Cardiac septum (tissue), 1 donor: ENCODE measurements at places on chromosomes 3 and 15. TPM values are rescaled to one million over a fixed set of nuclear protein-coding genes. Genes with fewer than 3 reads are reported as not detected.

DNA sequence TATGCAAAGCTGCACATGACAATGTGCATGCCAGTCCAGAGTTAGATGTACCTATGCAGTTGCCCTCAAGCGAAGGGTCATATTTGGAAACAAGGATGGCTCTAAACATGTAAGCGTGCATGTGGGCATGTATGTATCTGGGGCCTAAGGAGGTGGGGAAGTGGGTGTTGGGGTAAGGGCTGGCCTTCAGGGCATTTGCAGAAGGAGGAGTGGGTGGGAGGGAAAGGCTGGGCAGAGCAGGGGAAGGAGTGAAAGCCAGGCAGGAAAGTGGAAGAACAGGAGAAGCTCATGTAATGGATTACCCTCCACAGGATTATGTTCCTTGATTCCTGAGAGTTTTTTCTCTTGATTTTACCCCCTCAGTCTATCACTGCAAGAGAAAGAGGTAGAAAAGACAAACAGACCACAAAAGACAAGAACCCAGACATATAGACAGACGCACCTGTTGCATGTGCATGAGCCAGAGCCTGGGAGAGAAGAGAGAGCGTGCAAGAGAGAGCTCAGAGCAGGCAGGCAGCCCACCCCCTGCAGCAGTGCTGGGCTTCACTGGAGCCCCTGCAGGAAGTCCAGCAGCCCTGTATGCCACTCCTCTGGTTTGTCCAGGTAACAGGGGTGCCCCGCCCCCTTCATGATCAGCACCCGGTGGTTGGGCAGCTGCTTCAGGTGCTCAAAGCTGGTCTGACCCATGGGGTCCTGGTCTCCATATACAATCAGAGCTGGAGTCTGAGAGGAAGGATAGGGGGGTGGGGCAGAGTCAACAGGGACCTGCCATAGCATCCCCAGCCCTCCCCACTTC lies 1.8 kb upstream of the PCBP4 start:
- DNase-seq, result no peak

GRCh38 chr3:125165189-125165947 lies 47.2 kb downstream of the SLC12A8 start:
- DNase-seq, result no peak

DNA sequence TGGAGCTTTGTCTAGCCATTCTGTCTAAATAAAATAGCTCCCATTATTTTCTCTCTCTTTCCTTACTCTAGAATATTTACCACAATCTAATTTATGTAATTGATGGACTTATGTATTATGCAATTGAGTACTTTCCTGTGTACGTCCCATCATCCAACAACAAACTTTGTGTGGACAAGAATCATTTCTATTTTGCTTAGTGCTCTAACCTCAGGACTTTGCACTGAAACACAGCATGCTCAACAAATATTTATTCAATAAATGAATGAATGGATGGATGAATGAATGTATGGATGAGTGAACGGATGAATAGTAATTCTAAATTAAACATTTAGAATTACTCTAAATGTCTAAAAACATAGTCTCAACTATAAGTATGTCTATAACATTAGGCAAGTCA lies 115.2 kb upstream of the RORA start:
- DNase-seq, result no peak

DNA sequence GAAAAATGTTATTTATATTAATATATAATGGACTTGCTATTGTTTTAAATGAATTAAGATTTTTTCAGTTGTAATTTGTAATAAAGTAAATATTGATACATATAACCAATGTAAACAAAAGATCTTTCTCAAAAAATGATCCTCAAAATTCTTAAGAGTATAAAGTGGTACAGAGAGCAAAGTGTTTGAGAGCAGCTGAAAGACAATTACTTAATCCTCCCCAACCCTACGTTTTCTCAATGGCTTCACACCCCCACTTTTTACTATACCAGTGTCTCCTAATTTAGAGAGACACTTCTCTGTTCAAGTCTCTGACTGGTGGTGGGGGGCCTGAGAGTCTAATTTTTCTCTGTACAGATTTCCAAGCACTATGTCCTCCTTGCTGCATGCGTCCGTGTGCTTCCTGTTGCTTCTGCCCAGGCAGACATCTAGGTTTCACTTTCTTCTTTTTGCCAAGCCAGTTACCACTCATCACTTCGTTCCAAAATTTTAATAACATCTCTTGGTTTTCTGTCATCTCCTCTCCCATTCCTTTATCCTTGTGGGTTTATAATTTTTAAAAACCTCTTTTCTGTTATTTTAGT lies 276.3 kb upstream of the DNAJC19 start:
- no peak for DNase-seq

The FBXO40 gene
- 147 TPM for total RNA-seq
